AG09309 (cell line): ENCODE measurements at places on chromosomes 12 and 14.

GRCh38 chr14:93648440-93649168 lies 139.7 kb downstream of the PRIMA1 start:
- no peak for DNase-seq

DNA sequence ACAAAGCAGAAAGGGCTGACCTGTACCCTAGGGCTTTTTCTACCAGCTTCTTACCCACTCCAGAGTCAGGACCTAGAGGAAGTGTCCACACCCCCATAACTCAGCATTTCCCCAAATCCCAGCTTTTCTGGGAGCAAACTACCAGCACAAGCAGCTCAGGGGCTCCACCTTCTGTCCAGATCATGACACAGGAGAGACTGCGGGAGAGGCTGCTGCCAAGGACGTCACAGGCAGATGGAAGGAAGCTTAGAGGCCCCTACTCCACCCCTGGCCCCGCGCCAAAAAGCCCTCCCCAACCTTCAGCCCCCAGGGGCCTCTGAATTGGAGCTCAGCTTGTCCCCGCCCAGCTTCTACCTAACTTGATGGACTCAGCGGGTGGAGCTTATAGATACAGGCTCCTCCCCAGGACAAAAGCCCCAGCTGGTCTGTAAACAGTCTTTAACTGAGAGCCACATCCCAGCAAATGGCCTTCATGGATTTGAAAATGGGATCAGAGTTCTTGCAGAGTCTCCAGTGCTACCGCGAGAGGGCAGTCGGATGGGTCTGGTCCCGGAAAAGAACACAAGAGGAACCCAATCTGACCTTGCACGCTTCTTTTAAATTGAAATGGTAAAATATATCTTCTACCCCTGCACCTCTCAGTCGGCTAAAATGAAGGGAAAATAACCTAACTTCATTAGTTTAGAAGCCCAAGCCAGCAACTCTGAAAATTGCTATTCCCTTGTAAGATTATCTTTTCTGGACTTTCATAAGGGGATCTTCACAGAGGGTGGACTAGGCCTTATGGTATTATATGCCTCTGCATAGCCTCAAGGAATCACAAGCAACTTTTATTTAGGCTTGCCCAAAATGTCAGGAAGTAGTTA lies 6.8 kb upstream of the BAZ2A start:
- peak; percentile 100 for DNase-seq

DNA sequence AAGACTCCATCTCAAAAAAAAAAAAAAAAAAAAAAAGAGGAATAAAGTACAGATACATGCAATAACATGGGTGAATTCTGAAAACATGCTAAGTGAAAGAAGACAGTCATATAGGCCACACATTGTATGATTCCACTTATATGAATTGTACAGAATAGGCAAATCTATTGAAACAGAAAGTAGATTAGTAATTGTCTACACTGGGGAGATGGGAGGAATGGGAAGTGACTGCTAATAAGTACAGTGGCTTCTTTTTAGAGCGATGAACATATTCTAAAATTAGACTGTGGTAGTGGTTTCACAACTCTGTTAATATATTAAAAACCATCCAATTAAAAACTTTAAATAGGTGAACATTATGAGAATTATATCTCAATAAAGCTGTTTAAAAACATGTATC lies 74.4 kb downstream of the ANKS1B start:
- no peak for DNase-seq

GRCh38 chr14:94531187-94531586 lies 21.9 kb upstream of the SERPINA12 start:
- no peak for DNase-seq

GRCh38 chr12:121277374-121277759 lies 19.1 kb downstream of the CAMKK2 start:
- no peak for DNase-seq

GRCh38 chr14:99609245-99610170 lies 5.5 kb upstream of the CCDC85C start:
- DNase-seq = no peak

- DNase-seq = no peak
These were observed 187.4 kb downstream of the LRIG3 start for GRCh38 chr12:58732894-58733293.

- peak; percentile 59 for DNase-seq
These were observed 2.6 kb upstream of the PRKD1 start for GRCh38 chr14:29930283-29930682.
